Heart left ventricle (tissue), 16 donors: ENCODE measurements at places on chromosomes 16 and 17. TPM values are rescaled to one million over a fixed set of nuclear protein-coding genes. Genes with fewer than 3 reads are reported as not detected.

GRCh38 chr17:604765-605164 lies 109.9 kb downstream of the VPS53 start:
- no peak overlapping the region for H3K27ac ChIP-seq
- H3K4me3 ChIP-seq = no peak overlapping the region

DNA sequence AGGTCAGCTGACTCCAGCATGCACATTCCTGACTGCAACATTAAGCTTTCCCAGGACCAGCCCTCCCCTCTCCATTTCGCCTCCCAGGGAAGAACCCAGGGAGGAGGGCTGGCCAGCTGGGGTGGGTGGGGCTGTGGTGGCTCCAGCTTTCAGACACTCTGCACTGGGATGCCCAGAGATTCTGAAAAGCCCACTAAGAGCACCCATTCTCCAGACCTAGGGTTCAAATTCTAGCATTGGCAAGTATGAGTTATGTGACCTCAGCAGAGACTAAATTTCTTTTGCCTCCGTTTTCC lies 7.8 kb downstream of the DLX3 start:
- DNase-seq = no peak
- no peak overlapping the region for H3K27ac ChIP-seq
- H3K4me1 ChIP-seq = peaks cover 4% of the 10 kb centered on the region
- H3K4me3 ChIP-seq = no peak overlapping the region
- H3K27me3 ChIP-seq = peaks cover 33% of the 10 kb centered on the region

Gene PLA2G10
- polyA plus RNA-seq = not detected

Gene TMC8
- 1.2 TPM for polyA plus RNA-seq

Gene MYH3
- 1.2 TPM for polyA plus RNA-seq

GRCh38 chr16:67186550-67186950 lies 2.8 kb upstream of the MATCAP1 start:
- no peaks in the 10 kb centered on the region for H3K36me3 ChIP-seq
- peaks cover 38% of the 10 kb centered on the region for H3K4me1 ChIP-seq
- no peak overlapping the region for H3K4me3 ChIP-seq
- no peaks in the 10 kb centered on the region for H3K27me3 ChIP-seq
- no peak for DNase-seq
- no peak overlapping the region for H3K27ac ChIP-seq

DNA sequence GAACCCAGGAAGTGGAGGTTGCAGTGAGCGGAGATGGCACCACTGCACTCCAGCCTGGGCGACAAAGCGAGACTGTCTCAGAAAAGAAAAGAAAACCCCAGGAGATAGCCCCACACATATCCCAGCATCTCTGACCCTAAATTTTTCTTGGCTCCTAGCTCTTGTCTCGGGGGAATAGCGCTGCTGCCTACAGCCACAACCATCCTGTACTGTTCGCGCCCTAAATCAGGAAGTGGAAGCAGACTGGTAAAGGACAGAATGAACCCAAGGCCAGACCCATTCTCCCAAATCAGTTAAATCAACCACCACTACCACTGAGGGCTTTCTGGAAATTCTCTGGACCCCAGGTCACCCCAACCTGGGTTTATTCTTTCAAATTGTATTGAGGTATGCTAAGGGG lies 1.7 kb downstream of the CTDNEP1 start:
- peak overlapping the region; percentile 6 for H3K27ac ChIP-seq
- H3K4me1 ChIP-seq = peaks cover 20% of the 10 kb centered on the region
- no peak for DNase-seq

- peaks cover 10% of the 10 kb centered on the region for H3K4me1 ChIP-seq
- DNase-seq = no peak
- H3K27me3 ChIP-seq = no peaks in the 10 kb centered on the region
- H3K36me3 ChIP-seq = no peaks in the 10 kb centered on the region
- no peak overlapping the region for H3K4me3 ChIP-seq
Measured at GRCh38 chr17:73343739-73344454, 32.1 kb upstream of the CDC42EP4 start.

Gene PYDC1
- polyA plus RNA-seq = not detected

GRCh38 chr17:51121620-51122472 lies 1.2 kb upstream of the SPAG9 start:
- peak overlapping the region; percentile 98 for H3K27ac ChIP-seq
- peak overlapping the region; percentile 66 for H3K4me3 ChIP-seq
- DNase-seq = peak; percentile 89
- H3K4me1 ChIP-seq = peaks cover 25% of the 10 kb centered on the region
- no peaks in the 10 kb centered on the region for H3K36me3 ChIP-seq

Gene CD7
- polyA plus RNA-seq = 0.53 TPM

Gene VTN
- 16.9 TPM for polyA plus RNA-seq

Gene TRPV2
- 5.2 TPM for polyA plus RNA-seq
